ENCODE measurements at places on chromosomes 2 and 18.

- DNase-seq = no peak
These were observed 70.2 kb upstream of the DSC1 start for GRCh38 chr18:31232775-31233424.

DNA sequence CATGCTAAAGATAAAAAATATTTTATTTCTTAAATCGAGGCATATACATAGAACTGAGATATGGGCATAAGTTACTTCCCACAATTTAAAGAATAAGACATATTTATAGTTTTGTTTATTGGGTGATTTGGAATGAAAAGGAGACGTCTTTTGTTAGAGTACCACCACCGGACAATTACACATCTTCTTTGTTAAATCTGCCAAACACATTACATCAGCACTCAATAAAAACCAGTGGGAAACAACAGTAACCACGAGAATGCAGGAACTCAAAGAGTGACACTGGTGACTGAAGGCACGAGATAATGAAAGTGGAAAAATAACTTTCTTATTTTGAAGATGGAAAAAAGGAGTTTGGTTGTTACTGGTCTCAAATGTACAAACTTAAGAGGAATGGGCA lies 92.6 kb upstream of the TFCP2L1 start:
- no peak for DNase-seq

GRCh38 chr18:48781163-48781987 lies 169.4 kb downstream of the SMAD7 start:
- DNase-seq = no peak

- DNase-seq = no peak
These were observed 6.5 kb downstream of the WIPF1 start for GRCh38 chr2:174590928-174591648.

DNA sequence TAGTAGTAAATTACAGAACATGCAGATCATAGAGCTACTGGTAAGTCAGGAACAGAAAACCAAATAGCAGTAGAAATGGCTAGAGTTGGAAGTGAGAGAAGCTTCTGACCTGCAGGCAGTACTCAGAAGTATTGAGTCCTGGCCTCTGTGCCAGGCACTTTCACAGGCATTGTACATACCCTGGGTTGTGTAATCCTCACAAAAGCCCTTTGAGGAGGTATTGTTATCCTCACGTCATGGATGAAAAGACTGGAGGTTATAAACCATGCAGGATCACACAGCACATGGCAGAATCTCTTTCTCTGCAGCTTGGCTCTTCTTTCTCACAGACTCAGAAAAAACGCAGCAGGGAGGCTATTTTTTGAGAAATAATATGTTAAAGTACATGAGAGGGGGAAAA lies 789.3 kb upstream of the FAM98A start:
- no peak for DNase-seq

- no peak for DNase-seq
These were observed 30.3 kb upstream of the SLC30A6 start for GRCh38 chr2:32135409-32135808.

GRCh38 chr2:185245216-185245615 lies 493.4 kb upstream of the FSIP2 start:
- DNase-seq = no peak
